A172 (cell line): ENCODE measurements at places on chromosomes 16 and 17. TPM values are rescaled to one million over a fixed set of nuclear protein-coding genes. Genes with fewer than 3 reads are reported as not detected.
A peak's percentile ranks its signal among the peaks of the same experiment; 100 is the strongest.

The MYOCD gene
- total RNA-seq = not detected in 2 replicates

DNA sequence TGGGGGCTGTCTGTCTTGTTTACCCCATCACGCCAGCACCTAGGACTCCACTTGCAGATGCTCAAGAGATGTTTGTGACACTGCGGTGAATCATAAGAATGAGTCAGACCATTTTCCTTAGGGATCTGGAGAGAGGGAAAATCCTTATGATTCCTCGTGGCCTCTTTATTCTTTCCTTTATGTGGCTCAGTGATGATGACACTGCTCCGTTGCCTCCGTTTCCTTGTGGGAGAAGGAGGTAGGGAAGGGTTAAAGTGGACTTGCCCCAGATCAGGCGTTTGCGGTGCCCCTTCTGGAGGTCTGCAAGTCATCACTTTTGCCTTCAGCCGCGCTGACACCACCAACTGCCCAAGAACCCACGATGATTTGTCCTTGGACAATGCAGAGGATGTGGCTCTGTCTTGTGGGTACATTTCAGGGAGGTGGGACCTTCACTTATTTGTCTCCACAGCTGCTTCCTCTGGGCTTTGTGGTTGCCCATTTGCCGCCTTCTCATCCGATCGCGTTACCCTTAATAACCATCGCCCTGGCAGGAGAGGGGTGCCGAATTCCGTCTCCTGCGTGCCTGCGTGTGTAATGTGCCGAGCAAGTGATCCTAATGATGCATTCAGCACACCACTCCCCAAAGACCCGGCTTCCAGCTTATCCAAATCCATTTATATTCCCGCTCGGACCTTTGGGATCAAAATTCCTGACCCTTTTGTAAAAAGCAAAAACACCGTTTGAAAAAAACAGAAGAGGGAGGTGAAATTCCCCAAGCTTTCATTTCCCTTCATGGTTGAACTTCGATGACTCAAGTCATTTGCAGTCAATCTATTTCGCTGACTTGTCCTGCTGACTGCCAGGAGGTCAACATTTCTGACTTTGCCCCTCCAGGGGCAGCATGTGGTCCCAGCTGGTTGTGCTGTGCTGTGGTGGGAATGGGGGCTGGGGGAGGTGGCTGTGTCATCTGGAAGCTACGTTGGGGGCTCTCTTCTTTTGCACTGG lies 87.2 kb upstream of the IRX3 start:
- peak; percentile 86 for DNase-seq

GRCh38 chr17:6641247-6641863 lies 495 bp downstream of the TXNDC17 start:
- peak; percentile 54 for DNase-seq

GRCh38 chr16:81843243-81843582 lies 64.1 kb downstream of the PLCG2 start:
- DNase-seq = no peak

The SPIRE2 gene
- total RNA-seq = 6.9 and 12.6 TPM in 2 replicates
